T-helper 17 cell (primary cell): ENCODE measurements at places on chromosomes 16 and 17. TPM values are rescaled to one million over a fixed set of nuclear protein-coding genes. Genes with fewer than 3 reads are reported as not detected.

Gene CX3CL1
- not detected for total RNA-seq

Gene SPATA22
- total RNA-seq: not detected

Gene SLC16A11
- 0.40 TPM for total RNA-seq

Gene GP2
- total RNA-seq: not detected

Gene ZNF19
- total RNA-seq: 6.3 TPM

Gene CA5A
- not detected for total RNA-seq

Gene SLC5A10
- not detected for total RNA-seq

Gene NOS2
- total RNA-seq: 0.07 TPM

Gene IGSF6
- 1.6 TPM for total RNA-seq

Gene CCL4
- total RNA-seq: 2.4 TPM

GRCh38 chr17:38559051-38559879 is 46.5 kb downstream of the SRCIN1 start:
- peak; percentile 83 for DNase-seq

GRCh38 chr17:67285360-67285759 is 40.4 kb upstream of the HELZ start:
- DNase-seq: no peak

DNA sequence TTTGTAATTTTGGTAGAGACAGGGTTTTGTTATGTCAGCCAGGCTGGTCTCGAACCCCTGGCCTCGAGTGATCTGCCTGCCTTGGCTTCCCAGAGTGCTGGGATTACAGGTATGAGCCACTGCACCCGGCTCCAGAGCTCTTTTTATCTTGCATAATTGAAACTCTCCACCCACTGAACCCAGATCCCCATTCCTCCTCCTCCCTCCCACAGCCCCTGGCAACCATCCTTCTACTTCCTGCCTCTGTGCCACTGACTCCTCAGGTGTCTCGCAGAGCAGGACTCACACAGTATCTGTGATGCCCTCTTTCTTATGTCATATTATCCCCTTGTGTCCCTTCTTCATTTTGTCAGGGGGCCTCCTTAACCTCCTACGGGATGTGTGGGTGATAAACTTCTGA is 340.7 kb downstream of the SLC39A11 start:
- no peak for DNase-seq

GRCh38 chr16:84840687-84841627 is 21.2 kb downstream of the CRISPLD2 start:
- DNase-seq: no peak

GRCh38 chr17:65093930-65094329 is 37.4 kb upstream of the GNA13 start:
- DNase-seq: no peak

DNA sequence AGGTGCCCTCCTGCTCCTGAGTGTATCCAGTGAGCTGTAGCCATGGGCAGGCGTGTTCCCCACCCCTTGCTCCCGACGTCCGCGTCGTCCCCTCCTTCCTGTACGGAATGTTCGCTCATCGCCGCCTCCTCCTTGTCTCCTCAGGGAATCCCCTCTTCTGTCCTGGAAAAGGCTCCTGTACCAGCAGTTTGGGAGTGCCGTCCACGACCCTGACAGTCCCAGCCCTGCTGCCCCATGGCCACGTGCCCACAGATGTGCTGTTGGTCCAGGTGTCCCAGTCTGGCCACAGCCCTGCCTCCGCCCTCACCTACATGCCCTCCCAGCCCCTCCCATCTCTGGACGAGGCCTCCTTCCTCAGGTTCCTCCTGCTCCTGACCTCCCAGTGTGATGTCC is 30.2 kb downstream of the OR1D5 start:
- no peak for DNase-seq

GRCh38 chr17:10196941-10197340 is 1.5 kb downstream of the GAS7 start:
- DNase-seq: no peak

DNA sequence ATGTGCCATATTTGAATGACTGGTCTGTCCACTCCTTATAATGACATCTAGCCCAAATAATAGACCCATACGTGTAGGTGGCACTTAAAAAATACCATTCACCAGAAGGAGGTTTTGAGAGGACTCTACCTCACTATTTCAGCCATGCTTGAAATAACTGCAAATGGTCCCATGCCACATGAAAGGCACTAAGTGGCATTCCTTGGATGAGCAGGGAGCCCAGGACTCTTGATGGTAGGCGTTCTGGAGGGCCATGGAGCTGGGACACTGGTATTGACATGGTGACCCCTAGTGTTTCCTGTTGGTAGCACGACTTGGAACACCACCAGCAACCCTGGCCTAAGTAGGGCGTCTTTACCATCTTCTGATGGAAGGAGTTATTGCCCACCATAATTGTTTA is 148.7 kb upstream of the ZFHX3 start:
- no peak for DNase-seq

DNA sequence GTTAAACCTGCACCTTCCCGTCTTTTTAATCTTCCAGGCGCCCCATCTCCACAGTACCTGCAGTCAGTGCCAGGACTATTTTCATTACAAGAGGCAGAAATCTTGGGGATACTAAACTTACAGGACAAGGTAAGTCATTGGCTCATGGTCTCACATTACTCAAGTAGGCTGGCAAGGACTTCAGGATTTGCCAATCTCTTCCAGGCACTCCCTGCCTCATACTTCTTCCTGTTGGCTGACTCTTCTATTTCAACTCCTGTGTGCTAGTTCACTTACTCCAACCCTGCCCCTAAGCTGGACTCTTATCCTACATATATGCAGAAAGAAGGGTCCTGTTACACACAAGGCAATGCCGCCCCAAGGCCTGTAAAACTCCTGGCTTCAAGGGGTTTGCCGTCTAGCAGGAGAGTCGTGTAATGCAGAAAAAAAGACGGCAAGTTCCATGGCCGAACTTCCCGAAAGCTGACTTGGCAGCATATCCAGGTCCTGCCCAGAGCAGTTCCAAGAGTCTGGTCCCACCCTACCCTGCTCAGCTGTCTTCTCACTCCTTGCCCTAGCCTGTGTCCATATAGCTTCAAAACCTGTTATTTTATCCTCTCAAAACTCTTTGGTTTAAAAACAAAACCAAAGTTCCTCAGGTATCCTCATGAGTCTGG is 14.8 kb downstream of the ERN1 start:
- DNase-seq: no peak

DNA sequence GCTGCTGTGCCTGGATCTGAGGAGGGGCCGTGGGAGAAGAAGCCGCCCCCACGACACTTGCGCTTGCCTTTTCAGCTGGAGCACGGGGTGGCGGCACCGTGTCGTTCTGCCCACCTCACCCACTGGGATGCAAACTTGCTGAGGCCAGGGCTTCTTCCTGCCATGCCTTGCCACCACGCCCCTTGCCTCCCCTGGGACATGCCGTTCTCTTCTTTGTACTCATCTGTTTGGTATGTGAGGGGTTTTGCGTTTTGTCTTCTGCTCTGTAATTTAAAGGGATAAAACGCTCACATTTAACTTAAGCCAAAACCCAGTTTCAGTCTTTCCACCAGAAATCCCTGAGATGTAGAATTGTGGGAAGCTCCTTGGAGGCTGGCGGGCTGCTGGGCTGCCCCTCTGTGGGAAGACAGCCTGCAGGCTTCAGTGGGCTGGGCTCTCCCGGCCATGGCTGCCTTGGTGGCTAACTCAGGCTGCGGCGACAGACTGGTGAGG is 180.2 kb downstream of the RPTOR start:
- no peak for DNase-seq

GRCh38 chr17:9635340-9635739 is 10.0 kb upstream of the USP43 start:
- DNase-seq: no peak

DNA sequence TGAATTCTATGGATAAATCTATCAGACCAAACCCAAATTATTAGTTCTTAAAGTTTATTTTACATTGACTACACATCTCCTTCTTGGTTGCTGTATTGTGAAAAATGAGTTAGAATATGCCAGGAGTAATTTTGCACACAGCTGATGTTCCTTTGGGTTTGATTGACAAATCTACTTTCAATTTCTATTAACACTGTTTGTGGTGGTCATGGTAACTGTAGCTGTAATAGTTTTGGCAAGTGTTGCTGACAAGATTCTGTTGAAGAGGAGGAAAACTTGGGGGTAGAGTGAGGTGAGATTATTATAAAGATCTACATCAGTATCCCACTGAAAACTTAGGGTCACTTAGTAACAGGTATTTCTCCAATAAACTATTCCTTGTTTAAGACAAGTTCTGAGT is 30.3 kb downstream of the MRTFB start:
- no peak for DNase-seq

- DNase-seq: no peak
These were observed 2.1 kb downstream of the RAB40C start for GRCh38 chr16:591892-592517.

GRCh38 chr17:32510466-32510865 is 23.7 kb downstream of the CDK5R1 start:
- DNase-seq: no peak

- DNase-seq: no peak
These were observed 14.2 kb downstream of the C16orf82 start for GRCh38 chr16:27080895-27081294.

- no peak for DNase-seq
These were observed 67.4 kb upstream of the SOX9 start for GRCh38 chr17:72053449-72053848.

GRCh38 chr17:7862692-7863437 is 5.1 kb downstream of the CYB5D1 start:
- peak; percentile 39 for DNase-seq

DNA sequence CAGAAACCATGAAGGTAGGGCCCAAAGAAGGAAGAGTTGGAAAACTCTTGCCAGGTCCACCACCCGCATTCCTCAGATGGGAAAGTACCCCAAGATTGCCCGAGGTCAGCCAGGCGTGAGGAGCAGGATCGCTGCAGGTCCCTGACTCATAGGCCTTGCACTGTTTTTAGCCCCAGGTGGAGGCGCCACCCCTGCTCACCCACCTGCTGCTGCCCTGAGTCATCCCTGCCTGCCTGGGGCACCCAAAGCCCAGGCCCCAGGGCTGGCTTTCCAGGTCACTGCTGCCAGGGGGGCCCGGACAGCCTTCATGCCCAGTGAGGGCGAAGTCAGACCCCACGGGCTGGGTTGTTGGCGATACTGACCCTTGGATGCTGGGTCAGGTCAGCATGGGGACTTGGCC is 100.9 kb downstream of the AMFR start:
- no peak for DNase-seq

GRCh38 chr17:82153745-82154375 is 55.8 kb upstream of the FASN start:
- DNase-seq: peak; percentile 72

- no peak for DNase-seq
These were observed 18.6 kb downstream of the COG7 start for GRCh38 chr16:23434380-23434779.

GRCh38 chr17:75073618-75074047 is 14.1 kb upstream of the SLC16A5 start:
- no peak for DNase-seq

- DNase-seq: no peak
These were observed 10.4 kb downstream of the GPATCH8 start for GRCh38 chr17:44492706-44493272.

DNA sequence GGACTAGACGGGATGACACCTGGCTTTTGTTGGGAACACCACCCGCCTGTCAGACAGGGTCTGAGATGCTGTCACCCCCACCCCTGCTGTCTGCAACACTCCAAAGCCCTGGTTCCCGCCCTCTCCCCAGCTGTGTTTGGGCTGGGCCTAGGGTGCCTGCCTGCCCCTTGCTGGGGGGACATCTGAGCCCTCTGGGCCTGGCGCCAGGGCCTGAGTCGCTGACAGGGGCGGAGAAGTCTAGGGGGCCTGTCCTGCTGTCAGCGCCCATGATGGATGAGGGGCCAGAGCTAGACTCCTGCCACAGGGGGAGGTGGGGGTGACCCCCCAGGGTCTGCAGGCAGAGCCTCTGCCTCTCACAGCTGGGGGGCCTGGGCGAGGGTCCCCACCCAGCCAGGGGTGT is 7.6 kb upstream of the PKMYT1 start:
- DNase-seq: no peak

DNA sequence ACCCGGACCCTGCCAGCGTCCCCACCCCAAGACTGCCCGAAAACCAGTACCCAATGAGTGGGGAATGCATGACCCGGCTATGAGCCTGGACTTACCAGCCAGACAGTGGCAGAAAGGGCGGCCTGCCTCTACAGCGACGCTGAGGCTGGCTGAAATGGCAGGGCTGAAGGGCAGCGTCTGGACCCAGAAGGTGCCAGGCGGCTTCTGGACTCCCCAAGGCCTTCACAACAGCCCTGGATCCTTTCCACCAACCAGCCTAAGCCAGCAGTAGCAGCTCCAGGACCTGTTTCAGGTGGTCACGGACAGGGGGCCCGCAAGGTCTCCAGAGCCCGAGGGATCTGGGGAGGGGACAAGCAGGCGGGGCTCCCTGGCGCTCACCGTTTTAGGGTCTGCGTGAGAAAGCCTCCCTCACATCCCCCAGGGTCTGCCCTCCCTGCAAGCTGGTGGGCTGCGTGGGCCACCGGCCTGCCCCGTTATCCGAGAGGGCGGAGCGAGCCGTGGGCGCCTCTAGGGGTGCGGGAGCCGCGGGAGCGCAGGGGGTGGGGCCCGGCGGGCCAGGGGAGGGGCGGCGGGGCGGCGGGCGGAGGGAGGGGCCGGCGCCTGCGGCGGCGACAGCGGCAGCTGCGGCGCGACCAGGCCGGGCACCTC is at the start of gene RIPOR1:
TSS of gene RIPOR1 (plus strand) at position 608 of the 648 bp plus-strand sequence. CDS start 9,618 bp downstream, outside the sequence.
- no peak for DNase-seq

DNA sequence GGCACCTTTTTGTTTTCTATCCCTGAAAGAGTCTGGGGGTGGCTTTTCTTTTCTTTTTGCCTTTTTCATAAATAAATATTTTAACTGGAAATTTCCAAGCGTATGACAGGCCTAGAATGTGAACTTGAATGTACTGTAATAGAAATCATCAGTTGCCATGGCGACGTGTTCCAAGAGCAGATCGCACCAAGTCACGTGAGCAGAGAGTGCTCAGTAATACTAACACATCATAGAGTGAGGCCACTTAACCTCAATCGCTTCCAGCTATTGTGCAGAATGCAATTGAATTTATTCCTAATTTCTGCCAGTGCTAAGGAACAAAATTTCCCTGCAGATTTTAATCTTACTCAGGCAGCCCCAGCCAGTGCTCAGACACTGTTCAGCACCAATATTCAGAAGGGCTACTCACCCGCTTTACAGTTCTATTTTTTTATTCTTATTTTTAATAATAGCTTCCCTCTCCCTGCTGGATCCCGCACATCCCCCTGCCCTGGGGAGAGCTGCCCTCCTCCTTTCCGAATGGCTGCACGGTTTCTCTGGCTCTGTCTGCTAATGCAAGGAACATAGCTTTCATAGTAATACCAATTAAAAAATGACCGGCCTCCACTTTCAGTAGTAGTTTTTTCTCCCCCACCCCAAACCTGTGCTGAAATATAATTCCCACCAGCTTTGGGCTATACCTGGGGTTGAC is 26.2 kb upstream of the PMFBP1 start:
- DNase-seq: no peak
